ENCODE measurements at places on chromosomes 11 and 22.
A peak's percentile ranks its signal among the peaks of the same experiment; 100 is the strongest.

DNA sequence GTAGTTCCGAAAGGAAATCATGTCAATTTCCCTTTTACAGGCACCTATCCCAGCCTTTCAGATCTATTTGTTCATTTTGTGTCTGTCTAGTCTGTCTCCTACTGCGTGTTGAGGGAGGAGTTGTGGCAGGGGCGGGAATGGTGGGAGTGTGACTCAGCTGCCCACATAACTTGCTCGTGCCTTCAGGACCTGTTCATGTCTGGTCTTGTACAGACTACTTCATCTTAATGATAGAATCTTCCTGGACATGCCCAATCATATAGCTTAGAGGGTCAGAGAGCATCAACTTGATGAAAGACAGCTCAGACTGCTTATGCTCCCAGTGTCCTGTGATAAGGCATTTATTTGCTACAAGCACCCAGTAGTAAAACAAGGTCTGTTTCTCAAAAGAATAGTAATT is 61.0 kb upstream of the BIRC3 start:
- DNase-seq: no peak

DNA sequence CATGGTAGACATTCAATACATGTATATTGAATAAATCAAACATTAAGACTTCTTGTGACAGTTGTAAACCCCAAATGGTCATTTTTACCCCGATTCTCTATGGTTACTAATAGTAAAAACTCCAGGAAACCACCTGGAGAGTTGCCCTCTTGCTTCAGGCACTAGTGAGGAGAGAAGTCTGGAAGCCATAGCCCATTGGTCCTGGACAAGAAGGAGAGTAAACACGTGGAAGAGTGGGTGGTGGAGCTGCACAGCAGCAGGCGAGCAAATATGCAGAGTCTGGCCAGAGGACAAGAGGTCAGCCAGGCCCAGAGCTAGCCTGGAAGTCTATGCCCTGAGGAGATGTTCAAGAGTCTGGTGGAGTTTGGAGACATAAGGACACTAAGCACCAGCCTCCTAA is 17.7 kb downstream of the DCHS1 start:
- DNase-seq: no peak

GRCh38 chr22:21587803-21588611 is 20.5 kb downstream of the UBE2L3 start:
- no peak for DNase-seq

- DNase-seq: no peak
Observed at GRCh38 chr22:44291265-44291664, 21.5 kb downstream of the SHISAL1 start.

GRCh38 chr22:39997939-39998726 is 3.4 kb downstream of the FAM83F start:
- no peak for DNase-seq

GRCh38 chr11:104846216-104846615 is 52.0 kb downstream of the CASP12 start:
- DNase-seq: no peak

DNA sequence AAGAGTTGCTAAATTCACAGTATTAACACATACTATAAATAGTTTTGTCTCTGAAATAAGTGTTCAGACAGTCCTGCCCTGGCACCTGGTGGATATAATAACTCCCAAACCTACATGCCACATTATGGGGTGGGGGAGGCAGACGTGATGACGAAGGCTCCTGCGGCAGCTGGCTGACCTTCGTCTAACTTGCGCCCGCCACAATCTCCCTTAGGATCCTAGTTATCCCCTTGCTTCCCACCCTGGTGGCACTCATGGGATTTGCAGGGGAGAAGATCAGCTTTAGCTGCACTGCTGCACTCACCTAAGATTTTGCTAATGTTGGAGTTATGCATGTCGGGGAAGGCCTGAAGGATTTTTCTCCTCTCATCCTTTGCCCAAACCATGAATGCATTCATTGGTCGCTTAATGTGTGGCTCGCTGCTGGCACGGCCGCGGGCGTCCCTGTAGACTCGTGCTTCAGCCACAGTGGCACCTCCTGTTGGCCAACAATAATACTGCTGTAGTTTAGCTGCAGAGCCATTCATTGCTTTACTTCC is 367.6 kb downstream of the SOX6 start:
- DNase-seq: no peak

DNA sequence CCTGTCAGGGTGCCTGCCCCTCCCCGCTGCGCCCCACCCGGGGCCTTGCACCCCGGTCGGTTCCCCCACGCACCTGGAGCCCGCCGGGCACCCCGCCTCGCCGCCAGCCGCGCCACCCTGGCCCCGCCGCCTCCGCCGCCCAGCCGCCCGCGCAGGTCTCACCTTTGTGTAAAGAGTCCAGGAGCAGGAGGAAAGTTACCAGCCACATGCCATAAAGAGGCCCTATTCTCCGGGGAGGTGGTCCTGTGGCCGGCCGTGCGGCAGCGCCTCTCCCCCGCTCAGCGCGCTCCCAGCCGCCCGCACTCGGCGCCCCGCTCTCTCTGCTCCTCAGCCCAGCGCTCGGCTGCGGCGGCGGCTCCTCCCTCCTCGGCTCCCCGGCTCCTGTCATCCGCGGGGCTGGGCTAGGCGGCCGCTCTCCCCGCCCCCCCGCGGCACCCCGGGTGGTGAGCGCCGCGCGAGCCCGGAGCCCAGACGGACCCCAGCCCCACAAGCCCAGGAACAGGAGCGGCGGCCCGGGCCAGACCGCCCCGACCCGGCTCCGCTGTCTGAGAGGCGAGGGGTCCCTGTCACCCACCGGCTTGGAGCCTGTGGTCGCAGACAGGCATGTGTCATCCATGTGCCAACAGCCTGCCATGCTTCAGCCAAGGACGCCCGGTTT is at the start of gene DSCAML1:
Gene DSCAML1, minus strand, starts transcription at position 345 of the 658 bp plus-strand sequence. Its CDS starts 137 bp downstream, at position 208.
- peak; percentile 45 for DNase-seq

- DNase-seq: no peak
Observed at GRCh38 chr22:47388778-47389177, 626.3 kb downstream of the TBC1D22A start.

DNA sequence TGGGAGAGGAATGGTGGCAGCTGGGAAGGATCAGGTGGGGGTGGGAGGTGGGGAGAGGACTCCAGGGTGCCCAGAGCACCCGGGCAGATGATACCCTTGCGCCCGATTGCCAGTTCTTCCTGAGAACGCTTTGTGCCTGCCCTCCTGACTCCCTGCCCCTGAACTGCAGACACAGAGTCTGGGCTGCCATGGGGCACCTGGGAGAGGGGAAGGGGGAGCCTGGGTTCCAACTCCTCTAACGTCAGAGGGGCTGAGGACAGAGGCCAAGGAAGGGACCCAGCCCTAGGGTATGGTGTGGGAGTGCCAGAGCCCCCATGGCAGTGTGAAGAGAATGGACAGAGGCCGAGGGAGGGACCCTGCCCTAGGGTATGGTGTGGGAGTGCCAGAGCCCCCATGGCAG is 920 bp upstream of the KCNK7 start:
- DNase-seq: no peak

DNA sequence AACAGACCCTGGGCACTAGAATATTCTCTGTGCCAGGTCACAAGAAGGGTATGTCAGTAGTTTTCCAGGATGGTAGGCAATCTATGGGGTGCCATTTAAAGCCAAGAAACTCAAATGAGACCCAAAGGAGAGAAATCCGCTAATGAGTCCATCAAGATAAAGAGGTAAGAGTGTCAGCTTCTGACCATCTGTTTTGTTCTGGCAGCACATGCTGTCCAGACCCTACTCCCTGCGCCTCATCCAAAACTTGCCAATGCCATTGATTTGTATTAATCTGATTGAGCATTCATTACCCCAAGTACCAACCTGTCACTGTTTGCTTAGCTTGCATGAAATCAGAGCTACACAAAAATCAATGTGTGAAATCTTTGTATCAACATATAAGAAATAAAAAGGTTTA is 229.0 kb downstream of the BLID start:
- no peak for DNase-seq

DNA sequence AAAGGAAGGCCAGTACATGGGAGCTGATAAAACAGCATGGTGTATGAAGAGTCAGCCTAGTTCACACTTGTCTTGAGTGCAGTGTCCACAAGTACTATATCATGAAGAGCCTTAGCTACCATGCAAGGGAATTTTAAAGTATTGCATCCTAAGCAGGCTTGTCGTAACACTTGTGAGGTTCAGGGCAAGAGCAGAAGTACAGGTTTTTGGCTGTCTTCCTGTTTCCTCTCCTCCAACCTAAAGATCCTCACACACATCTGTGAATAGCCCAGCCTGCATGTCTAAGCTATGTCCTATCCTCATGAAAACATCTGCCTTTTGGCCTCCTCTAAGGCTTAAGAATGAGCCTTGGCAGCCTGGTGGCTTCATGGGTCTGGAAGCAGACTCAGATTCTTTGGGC is 34.6 kb upstream of the TMEM123 start:
- DNase-seq: no peak

DNA sequence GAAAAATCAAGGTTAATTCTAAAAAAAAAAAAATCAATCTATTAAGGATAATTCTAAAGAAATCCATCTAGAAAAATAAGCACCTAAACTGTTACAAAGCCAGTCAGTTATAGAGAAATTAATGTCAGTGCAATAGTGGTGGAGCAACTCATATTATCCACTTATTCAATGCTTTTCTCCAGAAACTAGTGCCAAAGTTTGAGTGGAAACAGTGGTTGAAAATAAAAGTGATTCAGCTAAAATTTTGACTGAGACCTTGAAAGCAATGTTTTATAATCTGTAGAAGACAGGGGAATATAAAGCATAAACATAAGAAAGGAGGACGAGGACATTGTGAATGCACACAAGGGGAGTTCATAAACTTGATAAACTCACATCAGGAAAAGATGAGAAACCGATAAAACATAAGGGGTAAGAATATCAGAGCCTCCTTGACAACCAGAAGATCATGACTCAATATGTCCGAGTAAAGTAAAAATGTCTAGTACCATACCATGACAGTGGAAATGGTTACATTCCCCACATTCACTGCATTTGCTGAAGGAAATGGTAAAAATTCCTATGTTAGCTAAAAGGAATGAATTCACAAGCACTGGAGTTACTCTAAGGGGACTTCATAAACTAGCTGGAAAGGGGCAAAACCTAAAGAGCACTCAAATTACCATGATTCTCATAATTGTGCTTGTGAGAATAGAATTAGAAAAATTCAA is 58.7 kb upstream of the SLC5A12 start:
- DNase-seq: no peak

All from ACHN (cell line).